ENCODE measurements at places on chromosomes 4 and X. TPM values are rescaled to one million over a fixed set of nuclear protein-coding genes. Genes with fewer than 3 reads are reported as not detected.
A peak's percentile ranks its signal among the peaks of the same experiment; 100 is the strongest.

Gene BEND2
- total RNA-seq = not detected

DNA sequence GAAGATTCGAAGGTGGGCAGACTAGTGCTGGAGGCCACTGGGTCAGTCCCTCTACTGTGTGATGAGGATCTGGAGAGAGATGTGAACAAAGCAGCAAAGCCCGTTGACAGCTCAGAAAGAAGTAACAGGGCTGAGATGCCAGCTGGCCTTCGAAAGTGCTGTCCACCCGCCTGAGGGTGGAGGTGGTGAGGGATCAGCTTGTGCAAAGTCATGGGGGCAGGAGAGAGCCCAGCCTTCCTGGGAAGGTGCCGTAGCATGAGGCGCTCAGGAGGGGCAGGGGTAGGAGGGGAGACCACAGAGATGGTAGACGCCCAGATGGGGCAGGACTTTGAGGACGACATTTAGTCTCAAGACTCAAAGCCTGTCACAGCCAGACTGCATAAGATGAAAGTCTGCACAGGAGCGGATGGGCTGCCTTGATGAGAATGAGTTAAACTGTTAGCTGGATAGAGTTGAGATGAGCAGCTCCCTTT is 19.7 kb downstream of the TBC1D14 start:
- no peak for DNase-seq

DNA sequence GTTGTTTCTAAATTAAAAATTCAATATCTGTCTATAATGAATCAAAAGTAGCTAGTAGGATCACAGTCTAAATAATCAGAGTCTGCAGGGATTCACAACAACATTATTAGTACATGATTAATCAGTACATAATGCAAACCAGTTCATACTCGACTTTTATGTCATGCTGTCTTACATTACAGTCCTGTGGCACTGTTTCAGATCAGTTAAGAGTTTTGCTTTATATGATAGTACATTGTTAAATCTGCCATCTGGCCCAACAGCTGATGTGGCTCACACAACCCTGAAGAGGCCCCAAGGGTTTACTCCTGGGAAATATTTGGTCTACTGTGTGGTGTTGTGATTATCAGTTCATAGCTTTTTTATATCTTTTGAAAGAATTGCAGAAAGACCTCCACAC is 247.1 kb upstream of the ETNPPL start:
- DNase-seq = peak; percentile 80

Gene ACE2
- 0.51 TPM for total RNA-seq

Gene F8A2
- total RNA-seq = not detected

DNA sequence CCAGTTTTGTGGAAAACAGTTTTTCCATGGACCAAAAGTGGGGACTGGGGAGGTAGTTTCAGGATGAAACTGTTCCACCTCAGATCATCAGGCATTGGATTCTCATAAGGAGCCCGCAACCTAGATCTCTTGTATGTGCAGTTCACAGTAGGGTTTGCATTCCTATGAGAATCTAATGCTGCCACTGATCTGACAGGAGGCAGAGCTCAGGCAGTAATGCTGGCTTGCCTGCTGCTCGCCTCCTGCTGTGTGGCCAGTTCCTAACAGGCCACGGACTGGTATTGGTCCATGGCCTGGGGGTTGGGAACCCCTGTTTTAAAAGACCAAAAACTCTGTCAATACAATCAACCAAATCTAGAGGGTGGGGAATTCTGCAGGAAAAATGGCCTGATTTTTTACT is 100.0 kb upstream of the EOLA2 start:
- no peak for DNase-seq

DNA sequence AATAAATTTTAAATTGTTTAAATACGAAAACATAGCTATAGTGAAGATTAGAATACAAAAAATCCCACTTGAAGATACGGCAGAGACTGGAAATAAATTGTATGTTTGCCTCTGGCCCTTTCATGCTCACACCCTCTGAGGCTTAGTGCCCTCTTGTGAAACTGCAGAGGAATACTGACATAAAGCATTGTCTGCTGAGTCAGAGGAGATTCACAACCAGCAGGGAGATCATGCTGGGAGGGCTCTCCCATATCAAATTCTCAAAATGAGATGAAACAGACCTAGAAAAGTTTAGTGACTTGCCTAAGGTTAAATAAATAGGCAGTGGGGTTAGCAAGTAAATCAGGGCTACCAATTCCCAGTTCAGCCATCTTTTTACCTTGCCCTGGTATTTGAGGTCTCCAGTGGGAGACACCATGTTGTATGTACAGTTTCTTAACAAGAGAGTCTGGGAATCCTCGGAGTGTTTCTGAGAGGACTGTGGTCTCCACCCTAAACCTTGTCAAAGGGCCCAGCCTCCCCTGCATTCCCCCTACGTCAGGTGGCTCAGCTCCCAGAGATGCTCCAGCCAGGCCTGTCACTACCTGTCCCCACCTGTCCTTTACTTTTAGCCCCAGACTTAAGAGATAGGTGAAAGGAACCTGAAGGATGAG is 581.4 kb upstream of the DIPK2B start:
- no peak for DNase-seq

GRCh38 chrX:108033890-108034289 is 11.0 kb upstream of the VSIG1 start:
- peak; percentile 2 for DNase-seq

Gene CD99
- total RNA-seq = 102 TPM

- DNase-seq = peak; percentile 22
These were observed 288.5 kb downstream of the TENM3 start for GRCh38 chr4:182531555-182532162.

Data from tongue (tissue), 3 donors.